Amygdala (tissue), 56 donors: ENCODE measurements at places on chromosomes 2 and 18.
A peak's percentile ranks its signal among the peaks of the same experiment; 100 is the strongest.

DNA sequence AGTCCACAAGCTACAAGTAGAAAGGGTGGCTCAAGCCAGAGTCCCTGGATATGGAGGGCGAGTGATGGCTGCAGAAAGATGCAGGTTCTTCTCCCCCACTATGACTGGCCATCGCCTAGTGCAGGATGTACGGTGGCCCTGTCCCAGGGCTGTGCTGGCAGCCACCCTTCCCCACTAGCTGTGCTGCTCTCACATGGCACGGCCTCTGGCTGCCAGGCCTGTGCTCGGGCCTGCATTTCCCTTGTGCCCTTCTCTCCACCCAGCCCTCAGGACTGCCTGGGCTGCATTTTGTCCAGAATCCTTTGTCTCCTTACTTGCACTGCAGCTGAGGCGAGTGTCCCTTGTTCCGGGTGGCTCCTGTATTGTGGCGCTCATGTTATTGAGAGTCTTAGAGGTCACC, 1.6 kb upstream of the RAMP1 start:
- no peak for DNase-seq

DNA sequence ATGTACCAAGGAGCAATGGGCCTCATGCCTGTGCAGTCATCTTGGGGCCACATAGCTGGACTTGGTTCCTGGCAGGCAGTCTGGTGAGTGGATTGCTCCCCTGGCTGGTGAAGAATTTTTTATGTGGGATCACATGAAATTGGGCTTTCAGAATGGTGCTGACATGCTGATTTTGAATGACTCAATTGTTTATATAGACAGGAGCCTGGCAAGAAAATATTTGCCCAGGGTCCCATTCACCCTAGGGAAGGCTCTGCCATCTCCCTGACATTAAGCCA, 266.9 kb downstream of the DYSF start:
- no peak for DNase-seq

DNA sequence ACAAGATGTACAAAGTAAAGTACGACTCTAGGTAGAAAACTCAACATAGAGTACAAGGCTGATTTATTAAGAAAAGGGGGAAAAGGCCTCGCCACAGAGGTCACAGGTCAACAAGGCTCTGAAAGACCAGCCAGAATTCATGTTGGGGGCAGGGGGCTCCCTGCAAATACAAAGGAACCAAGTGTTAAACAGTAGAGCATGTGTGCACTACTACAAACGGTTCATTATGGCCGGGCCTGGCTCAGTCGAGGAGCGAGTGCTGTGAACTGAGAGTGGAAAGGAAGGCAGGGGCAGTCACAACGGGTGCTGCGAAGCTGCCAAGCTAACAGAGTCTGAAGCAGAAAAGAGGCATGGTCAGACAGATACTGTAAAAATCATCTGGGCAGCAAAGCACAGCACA, 77.1 kb downstream of the MBOAT2 start:
- DNase-seq = peak; percentile 75

- DNase-seq = peak; percentile 21
Observed at GRCh38 chr2:47653902-47654789, 128.8 kb upstream of the MSH6 start.

GRCh38 chr2:69703189-69703588, 38.7 kb upstream of the ANXA4 start:
- DNase-seq = no peak

DNA sequence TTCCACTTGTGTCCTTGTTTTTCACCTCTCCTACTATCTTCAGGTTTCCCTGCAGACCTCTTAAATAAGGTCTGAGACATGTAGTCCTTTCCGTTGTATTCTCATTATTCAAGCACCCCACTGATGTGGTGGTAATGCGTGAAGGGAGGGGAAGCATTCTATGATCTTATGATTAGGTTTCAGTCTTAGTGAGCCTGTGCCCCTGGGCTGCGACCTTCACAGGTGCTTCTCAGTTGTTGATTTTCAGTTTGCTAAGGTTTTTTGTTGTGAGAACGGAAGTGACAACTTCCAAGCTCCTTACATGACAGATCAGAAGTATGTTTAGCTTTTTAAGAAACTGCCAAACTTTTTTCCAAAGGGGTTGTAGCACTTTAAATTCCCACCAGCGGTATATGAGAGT, 41.3 kb downstream of the VPS54 start:
- DNase-seq = no peak
